ENCODE measurements at places on chromosomes 4 and X.

DNA sequence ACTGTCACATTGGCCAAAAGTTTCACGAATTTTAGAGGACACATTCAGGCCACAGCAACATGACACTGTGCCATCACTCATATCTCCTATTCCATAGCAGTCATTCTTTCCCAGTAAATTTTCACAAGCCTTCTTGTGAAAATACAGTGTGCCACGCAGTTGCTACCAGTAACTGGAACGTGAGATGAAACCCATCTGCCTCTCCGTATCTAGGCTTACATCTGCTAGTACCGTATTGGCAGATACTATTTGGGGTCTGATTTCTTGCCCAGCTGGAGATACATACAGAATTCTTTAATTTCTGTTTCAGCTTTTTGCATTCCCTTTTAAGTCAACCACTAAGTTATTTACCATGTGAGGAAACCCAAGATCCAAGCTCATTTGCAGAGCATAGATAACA, 8.7 kb upstream of the FAM241A start:
- no peak for DNase-seq

GRCh38 chr4:147821555-147821954, 89.7 kb downstream of the ARHGAP10 start:
- DNase-seq: no peak

- no peak for DNase-seq
Observed at GRCh38 chr4:55345054-55345453, 988 bp upstream of the SRD5A3 start.

DNA sequence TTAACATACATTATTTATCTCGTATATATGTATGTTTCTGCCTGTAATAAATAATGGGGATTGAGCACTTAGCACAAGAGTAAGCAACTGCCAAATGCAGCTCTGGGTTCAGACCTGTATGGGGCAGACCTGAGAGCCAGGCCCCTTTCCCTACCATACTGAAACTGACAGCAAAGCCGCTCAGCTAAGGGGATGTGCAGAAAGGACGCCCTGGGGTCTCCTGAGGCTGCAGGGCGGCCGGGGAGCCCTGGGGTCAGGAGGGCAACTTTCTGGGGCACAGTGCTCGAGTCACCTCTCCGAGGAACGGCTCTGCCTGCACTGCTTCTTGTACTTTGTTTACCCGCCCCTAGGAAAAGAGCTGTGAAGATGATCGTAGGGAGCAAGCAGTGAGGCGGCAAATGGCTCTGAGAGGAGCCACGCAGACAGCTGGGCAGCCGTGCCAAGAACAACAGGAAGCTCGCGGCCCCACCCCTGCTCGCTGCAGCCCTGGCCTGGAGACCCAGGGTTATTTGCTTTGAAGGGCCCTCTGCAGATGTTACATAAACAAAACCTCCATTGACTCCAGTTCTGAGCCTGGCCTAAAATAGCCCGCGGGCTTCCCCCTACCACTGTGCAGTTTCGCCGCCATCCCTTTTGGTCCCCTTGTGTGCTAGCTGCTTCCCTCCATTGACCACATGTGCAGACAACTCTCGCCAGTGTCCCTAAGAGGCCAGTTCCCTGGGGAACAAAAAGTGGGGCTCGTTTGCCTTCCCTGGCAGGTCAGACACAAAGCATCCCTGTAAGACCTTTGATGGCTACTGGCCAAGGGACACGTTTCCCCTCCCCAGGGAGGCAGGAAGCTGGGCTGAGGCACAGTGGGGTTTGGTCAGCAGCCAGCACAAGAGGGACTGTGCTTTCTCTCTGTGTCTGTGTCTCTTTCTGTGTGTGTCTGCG, 111.3 kb upstream of the LNX1 start:
- DNase-seq: peak; percentile 31

- DNase-seq: no peak
Observed at GRCh38 chr4:73902038-73902637, 32.9 kb downstream of the CXCL1 start.

DNA sequence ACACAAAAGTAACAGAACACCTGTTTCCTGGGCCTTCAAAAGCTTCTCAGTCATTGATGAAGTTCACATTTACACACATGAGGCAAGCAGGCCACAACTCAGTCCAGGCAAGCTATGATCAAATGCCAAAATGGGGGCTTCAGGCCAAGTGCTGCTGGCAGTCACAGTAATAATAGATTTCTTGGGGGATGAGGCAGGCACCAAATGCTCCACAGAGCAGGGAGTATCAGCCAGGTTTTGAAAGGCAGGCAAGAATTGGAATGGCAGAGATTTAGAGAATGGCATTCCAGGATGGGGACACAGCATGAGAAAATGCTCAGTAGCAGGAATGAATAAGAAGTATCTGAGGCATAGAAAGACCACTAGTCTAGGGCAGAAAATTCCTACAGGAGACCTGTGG, 52.8 kb downstream of the GRIA3 start:
- no peak for DNase-seq

Data from head of caudate nucleus (tissue), 42 donors.